ENCODE measurements at places on chromosomes 11 and 22.

DNA sequence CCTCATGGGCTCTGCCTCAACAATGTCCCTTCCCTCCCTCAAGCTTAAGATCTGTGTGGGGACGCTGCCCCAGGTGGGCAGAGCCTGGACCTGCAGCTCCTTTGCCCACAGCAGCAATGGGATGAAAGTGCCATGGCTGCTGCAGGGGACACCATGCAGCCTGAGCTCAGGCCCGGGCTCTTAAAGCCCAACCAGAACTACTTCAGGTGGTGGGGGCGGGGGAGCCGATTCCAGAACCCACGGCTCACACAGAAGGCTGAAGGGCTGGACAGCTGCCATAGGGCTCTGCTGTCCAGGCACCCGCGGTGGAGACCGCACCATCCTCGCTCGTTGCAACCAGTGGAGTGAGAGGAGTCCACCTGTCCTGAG is 12.5 kb downstream of the CHID1 start:
- no peak for DNase-seq

GRCh38 chr11:40797981-40798380 is 661.5 kb downstream of the LRRC4C start:
- no peak for DNase-seq

GRCh38 chr11:12160680-12161079 is 50.3 kb downstream of the MICAL2 start:
- DNase-seq: no peak

GRCh38 chr11:98710986-98711385 is 309.8 kb upstream of the CNTN5 start:
- no peak for DNase-seq

DNA sequence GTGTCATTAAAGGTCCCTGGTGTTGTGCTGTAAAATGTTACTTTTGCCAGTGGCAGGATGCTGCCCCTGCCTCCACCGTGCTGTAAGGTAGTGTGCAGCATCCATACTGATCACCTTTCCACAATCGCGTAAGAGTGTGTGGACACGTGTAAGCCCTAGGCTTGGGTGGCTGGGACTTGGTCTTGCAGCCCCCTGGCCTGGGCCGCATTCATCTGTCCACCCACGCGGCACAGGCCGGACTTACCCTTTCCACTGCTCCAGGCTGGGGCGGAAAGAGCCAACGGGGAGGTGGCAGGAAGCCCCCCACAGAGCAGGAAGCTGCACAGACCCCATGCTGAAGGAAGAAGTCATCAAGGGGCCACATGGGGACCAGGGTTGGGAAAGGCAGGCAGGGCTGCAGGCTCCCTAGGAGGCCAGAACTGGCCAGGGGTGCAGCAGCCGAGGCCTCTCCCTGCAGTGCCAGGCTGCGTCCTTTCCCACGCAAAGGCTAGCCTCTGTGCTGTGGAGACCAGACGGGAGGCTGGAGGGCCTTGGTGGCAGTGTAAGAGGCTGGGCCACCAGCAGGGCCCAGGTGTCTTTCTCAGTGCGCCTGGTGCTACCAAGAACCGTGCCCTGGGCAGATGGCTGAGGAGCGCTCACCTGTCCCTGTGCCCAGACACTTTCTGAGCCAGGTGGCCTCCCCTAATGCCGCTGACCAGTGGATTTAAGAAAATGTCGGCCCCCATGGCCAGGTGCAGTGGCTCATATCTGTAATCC is 11.7 kb upstream of the TMEM191C start:
- no peak for DNase-seq

- DNase-seq: no peak
Measured at GRCh38 chr11:126417091-126417862, 61.8 kb downstream of the ST3GAL4 start.

DNA sequence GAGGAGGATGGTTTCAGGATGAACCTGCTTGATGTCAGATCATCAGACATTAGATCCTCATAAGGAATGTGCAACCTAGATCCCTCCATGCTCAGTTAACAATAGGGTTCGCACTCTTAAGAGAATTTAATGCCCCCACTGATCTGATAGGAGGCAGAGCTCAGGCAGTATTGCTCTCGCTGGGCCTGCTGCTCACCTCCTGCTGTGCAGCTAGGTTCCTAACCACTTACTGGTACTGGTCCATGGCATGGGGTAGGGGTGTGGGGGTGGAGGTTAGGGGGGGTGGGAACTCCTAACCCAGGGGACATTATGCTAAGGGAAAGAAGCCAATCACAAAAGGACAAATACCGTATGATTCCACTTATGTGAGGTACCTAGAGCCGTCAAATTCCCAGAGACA is 256.5 kb downstream of the TENM4 start:
- DNase-seq: no peak

All from CD4-positive, alpha-beta T cell treated with Interleukin-2 at 100 ng/mL for 4 hours (primary cell).